ENCODE measurements at places on chromosomes 6 and 20. TPM values are rescaled to one million over a fixed set of nuclear protein-coding genes. Genes with fewer than 3 reads are reported as not detected.

DNA sequence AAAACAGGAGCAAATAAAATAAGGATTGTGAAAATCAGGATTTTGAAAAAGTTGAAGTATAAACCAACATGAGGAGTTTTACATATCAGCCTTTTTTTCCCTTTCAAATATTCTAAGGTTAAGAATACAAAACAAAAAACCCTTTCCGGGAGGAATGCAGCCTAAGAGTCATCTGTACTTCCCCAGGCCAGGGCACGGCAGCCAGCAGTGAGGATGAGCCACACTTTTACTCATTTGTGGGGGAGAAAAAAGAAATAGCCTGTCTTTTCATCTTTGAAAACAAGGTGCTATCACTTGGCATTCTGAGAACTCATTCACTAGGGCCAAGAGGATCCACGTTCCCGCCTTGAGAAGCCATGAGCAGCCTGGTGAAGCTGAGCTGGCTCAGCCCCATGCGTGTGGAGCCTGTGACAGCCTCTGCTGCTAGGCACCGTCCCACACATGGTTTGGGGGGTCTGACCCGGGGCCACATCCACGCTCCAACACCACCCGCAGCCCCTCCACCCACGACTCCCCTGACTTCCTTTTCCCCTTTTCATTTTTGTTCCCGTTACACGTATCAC is 11.2 kb downstream of the SLC22A1 start:
- no peaks in the 10 kb centered on the region for H3K27me3 ChIP-seq
- H3K27ac ChIP-seq, result no peak overlapping the region
- H3K4me1 ChIP-seq, result peaks cover 9% of the 10 kb centered on the region
- peak; percentile 20 for DNase-seq
- H3K36me3 ChIP-seq, result no peaks in the 10 kb centered on the region

- peak within 1 kb of the TSS; percentile 93 for H3K27ac ChIP-seq
- peak within 1 kb of the TSS; percentile 85 for H3K4me3 ChIP-seq
- no peaks in the 10 kb centered on the region for H3K27me3 ChIP-seq
These were observed at the start of gene SLC2A4RG for GRCh38 chr20:63739130-63740069. SLC2A4RG (plus strand) TSS chr20:63739776; CDS start chr20:63739913, 137 bp downstream.

DNA sequence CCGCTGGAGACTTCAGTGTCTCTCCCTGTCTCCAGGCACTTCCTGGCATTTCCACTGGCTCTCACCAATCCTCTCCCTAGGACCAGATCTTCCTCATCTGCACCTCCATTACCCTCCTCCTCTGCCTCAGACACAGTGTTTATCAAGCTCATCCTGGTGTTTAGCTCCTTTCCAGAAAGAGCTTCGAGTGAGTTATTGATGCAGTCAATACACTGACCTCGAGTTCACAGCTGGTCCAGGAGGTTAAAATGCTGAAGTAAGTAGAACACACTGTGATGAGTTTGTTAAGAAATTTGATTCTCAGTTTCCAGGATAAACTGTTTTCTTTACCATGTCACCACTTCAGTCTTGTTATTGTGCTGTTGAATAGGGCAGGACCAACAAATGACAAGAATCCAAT is 42.1 kb upstream of the ARMC2 start:
- no peak overlapping the region for H3K4me3 ChIP-seq
- H3K4me1 ChIP-seq, result peaks cover 35% of the 10 kb centered on the region
- H3K36me3 ChIP-seq, result no peaks in the 10 kb centered on the region
- no peaks in the 10 kb centered on the region for H3K27me3 ChIP-seq

DNA sequence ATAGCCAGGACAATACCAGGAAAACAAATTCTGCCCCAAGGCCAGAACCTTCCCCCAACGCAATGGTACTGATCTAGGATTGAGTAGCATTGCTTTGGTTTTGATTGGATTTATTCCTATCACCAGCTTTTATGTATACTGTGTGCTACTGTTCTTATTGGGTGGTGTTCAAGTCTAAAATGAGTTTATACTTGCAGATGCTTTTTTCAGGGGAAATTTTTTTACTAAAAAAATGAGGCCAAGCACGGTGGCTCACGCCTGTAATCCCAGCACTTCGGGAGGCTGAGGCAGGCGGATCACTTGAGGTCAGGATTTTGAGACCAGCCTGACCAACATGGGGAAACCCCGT is 116.8 kb downstream of the ZMYND8 start:
- peaks cover 90% of the 10 kb centered on the region for H3K36me3 ChIP-seq
- H3K27ac ChIP-seq, result no peak overlapping the region
- no peaks in the 10 kb centered on the region for H3K27me3 ChIP-seq
- H3K4me3 ChIP-seq, result no peak overlapping the region

DNA sequence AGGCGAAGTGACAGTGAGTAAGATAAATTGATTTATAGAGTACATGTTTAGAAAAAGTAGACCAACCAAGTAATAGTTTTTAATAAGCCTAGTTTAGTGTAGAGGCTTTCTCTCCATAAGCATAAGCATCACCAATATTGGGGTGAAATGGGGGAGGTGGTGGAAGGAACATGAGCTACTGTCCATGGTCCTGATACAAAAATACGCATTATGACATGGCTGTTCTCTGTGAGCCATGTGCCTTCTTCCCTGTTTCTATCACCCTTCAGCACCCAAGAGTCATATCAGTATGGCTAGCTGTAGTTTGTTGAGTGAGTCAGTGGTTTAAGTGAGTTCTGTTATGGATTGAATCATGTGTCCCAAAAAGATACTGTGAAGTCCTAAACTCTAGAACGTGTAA is 150.8 kb downstream of the EDN1 start:
- H3K27me3 ChIP-seq, result no peaks in the 10 kb centered on the region
- no peak overlapping the region for H3K27ac ChIP-seq
- no peak for DNase-seq
- no peaks in the 10 kb centered on the region for H3K36me3 ChIP-seq

DNA sequence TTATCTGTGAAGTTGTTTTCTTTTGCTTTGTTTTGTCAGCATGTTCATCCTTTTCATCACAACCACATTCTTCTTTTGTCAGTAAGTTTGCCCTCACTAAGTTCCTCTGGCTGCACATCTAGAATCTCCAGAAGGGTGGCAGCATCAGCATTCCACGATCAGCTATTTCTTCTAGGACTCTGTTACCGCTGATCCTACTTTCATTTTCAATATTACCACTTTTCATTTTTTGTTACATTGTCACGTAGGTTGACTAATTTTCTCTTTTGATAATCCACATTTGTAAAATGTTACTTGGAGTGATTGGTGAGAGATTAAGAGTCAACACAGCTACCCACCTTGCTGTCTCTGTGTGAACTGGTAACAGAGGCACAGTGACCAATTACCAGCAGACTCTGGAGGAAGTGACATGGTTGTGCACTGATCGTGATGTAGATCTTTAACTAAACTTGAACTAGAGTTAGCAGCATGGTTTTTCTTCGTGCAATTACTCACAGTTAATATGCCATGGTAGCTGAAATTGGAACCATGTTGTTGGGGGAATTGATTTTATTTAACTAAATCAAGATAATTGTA is 307.9 kb upstream of the SLC35B3 start:
- H3K36me3 ChIP-seq, result no peaks in the 10 kb centered on the region
- H3K4me1 ChIP-seq, result no peaks in the 10 kb centered on the region
- H3K4me3 ChIP-seq, result peak overlapping the region; percentile 12
- H3K27me3 ChIP-seq, result no peaks in the 10 kb centered on the region

DNA sequence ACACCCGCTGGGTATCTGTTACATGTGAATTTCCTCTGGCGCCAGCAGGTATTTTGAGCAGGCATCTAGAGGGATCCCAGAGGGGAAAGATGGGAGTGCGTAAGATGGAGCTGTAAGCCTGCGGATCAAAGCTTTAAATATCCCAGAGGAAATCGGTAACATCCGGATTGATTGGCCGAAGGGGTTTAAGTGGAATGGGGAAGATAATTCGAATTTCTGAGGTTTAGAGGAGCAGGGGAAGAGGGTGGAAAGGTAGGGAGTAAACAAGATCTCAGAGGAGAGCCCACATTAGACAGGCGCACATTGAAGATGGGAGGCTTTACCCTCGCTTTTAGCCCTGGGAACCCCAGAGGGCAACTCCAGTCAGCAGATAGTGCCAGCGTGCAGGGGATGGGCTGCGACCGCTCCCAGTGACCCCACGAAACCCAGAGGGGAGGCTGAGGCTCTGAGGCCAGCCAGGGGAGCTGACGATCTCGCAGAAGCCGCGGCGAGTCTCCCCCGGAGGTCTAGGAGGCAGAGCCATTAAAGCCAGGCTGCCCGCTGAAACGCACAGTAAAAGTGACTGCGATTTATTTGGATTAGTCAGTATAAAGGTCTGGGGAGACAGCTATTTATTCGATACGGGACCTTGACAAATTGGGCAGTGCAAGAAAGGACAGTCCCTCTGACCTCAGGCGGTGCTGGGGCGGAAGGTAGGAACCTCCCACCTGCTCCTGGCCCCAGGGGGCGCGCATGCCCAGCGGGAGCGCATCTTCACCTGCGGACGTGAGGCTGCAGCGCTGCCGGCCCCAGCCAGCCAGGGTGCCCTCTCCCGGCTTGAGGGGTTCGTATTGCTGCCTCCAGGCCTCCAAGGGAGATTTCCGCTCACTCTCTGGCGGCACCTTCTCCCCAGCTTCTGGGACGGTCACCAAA is 34.3 kb upstream of the TCF21 start:
- DNase-seq, result no peak
- no peaks in the 10 kb centered on the region for H3K36me3 ChIP-seq
- H3K27me3 ChIP-seq, result peaks cover 55% of the 10 kb centered on the region
- H3K27ac ChIP-seq, result no peak overlapping the region

DNA sequence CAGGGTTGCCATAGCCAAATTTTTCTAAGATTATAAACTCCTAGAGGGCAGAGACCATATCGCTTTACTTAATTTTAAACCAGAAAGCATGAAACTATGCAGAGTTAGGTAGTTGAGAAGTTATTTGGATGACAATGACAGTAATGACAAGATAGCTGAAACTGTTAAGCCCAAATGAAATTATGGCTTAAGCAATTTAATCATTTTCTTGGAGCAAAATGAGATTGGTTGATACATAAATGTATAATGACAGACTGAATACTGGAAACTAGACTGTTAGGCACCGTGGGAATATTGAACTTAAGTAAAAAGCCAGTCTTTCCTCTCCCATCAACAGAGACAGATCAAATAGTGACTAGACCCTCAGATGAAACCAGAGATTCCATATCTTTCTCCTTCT is 670.3 kb upstream of the NRSN1 start:
- no peak overlapping the region for H3K4me3 ChIP-seq
- no peaks in the 10 kb centered on the region for H3K27me3 ChIP-seq
- no peaks in the 10 kb centered on the region for H3K36me3 ChIP-seq
- no peak overlapping the region for H3K27ac ChIP-seq
- DNase-seq, result no peak

- no peaks in the 10 kb centered on the region for H3K27me3 ChIP-seq
- peaks cover 9% of the 10 kb centered on the region for H3K4me1 ChIP-seq
- peak; percentile 47 for DNase-seq
These were observed 50.0 kb downstream of the CNBD2 start for GRCh38 chr20:36018208-36018988.

GRCh38 chr6:72624557-72625160 is 2.8 kb downstream of the KCNQ5 start:
- DNase-seq, result peak; percentile 39
- H3K27ac ChIP-seq, result no peak overlapping the region
- no peaks in the 10 kb centered on the region for H3K36me3 ChIP-seq
- H3K27me3 ChIP-seq, result peaks cover 34% of the 10 kb centered on the region

GRCh38 chr6:81054036-81054435 is 698.4 kb downstream of the TENT5A start:
- no peaks in the 10 kb centered on the region for H3K27me3 ChIP-seq
- no peak for DNase-seq
- H3K36me3 ChIP-seq, result no peaks in the 10 kb centered on the region
- H3K27ac ChIP-seq, result no peak overlapping the region
- H3K4me3 ChIP-seq, result no peak overlapping the region

Gene CCM2L
- 0.72 TPM for total RNA-seq

Gene CGA
- total RNA-seq, result not detected

Measured in stomach (tissue), 19 donors.